ENCODE measurements at places on chromosomes 2 and 18.

GRCh38 chr2:105397025-105397722 is 1.7 kb downstream of the FHL2 start:
- no peak for DNase-seq

DNA sequence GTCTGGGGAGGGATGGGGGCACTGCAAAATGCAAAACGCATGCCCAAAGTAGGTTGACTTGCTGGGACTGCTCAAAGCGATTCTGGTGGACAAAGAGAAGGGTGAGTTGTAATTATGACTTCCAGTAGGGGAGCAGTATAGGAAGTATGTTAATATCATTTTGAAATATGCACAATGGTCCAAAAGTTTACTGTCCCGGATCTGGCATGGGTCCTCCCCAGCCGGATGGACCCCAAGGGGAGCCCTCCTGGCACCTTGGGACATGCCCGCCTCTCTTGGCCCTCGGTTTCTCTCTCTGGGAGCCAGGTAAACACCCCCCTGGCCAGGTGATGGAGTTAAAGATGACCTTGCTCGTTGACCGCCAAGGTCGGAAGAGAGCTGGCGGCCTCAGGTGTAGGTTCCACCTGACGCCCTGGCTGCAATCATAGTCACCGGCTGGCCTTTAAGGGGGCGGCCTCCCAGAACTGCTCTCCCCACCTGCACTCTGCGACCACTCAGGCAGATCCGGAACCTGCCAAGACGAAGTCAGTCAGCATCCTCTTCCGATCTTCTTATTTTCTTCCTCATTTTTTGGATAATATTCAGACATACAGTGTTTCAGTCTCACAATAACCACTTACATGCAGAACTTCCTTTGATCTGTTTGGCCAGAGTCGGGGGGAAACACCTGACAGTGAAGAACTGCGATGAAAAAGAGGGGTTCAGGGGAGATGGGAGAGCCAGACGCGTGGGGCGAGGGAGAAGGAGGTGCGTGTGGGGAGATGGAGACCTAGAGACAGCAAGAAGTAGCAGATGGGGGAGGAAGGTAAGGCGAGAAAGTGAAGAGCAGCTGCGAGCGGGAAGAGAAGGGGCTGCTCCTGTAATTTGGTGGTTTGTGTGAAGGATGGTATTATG is 148.3 kb downstream of the MEIS1 start:
- no peak for DNase-seq

DNA sequence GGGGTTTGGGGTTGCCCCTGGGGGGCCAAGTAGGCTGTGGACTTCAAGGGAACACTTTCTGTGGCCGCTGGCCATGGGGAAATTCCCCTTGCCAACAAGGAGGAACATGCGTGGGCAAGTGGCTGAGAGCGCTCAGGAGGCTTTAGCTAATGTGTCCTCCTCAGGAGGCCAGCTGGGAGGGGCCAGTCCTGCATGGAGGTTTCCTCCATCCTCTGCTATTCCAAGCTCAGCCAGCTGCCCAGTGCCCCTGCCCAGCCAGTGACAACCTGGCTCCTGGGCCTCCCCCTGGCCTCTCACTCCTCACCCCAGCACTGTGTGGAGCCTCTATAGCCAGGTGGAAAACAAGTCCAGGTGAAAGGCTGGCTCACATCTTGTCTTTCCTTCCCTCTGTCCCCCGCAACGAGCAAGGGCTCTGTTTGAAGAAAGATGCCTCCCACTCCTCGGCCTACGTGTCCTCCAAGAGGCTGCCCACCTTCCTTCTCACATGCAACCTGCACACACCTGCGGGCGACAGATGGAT is 64.4 kb upstream of the DAPL1 start:
- DNase-seq: no peak

DNA sequence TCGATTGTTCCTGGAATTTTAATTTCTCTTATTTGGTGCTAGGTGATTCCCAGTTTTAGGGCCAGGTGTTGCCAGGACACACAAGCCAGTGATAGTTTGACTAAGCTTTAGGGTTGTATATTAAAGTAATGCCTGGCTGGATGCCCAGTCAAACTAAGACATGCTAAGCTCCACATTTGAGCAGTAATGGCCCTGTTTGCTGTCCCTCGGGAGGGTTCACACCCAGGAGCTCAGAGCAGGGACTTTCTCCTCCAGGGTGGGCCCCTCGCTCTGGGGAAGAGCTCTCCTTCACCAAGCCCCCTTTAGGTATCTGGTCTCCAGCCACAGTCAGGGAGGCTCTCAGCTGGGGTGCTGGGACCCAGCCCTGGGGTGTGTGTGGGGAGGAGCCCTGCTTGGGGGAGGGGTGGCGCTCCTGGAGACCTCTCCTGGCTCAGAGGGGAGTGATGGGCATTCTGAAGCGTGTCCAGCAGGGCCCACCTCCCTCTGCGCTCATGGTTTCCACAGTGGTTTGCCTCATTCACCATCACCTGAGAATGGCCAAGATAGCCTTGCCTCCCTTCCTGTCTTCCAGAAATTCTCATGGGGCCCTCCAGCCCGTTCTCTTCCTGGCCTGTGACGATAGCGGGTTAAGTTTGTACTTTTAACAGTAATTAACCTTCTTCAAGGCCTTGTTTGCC is 31.7 kb downstream of the INPP4A start:
- DNase-seq: no peak

- no peak for DNase-seq
Measured at GRCh38 chr2:27494284-27494943, 586 bp downstream of the FNDC4 start.

Measured in stimulated activated CD4-positive, alpha-beta T cell treated with anti-CD3 and anti-CD28 coated beads, Interleukin-15, amount 100 ng/mL, for 1 hour (primary cell).